ENCODE measurements at places on chromosomes 16 and 17.

DNA sequence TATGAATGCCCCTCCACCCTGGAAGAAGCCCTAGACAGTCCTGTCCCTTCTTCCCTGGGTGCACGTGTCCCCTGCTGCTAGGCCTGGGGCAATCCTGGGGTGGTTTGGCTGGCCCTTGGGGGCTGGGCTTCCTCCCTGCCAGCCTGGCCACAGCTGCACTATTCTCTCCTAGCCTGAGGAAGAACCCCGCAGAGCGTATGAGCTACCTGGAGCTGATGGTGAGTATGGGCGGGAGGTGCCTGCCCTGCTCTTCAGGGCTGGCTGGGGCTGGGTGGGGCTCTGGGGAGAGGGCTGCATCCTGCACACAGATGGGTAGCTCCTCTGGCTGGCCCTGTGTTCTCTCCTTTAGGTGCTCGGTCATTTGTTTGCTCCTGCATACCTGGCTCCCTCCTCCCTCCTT is 28.8 kb downstream of the MAP2K3 start:
- DNase-seq = no peak

DNA sequence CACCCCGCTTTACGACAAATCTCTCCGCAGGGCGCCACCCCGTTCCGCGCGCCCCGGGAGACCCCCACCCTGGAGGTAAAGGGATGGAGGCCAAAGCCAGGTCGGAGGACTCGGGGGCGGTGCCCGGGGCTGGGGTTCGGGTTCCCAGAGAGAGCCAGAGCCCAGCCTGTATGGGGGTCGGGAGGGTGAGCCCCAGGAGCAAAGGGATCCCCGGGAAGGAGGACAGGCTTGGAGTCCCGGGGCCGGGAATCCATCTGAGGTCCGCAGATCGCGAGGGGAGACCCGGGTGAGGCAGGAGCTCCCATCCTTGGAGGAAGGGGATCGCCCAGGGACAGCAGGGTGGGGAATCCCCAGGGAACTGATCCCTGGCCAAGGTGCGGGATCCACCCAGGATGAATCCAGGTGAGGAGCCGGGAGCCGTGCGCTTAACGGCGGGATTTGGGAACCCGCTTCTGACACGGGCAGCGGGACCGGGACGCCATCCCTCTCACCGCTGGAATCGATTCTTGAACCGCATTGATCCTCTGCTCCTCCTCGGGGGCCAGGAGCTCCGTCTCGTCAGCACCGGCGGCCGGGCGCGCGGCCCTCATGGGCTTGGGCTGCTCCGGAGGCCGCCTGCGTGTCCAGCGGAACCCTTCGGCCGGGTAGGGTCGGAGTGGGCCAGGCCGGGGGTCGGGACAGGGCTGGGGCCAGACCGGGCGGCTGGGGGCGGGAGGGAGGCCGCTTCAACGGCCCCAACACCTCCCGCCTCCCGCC is at the start of gene MMD:
Gene MMD, minus strand, starts transcription at position 657 of the 756 bp plus-strand sequence. Its CDS starts 140 bp downstream, at position 517.
- DNase-seq = peak; percentile 5

GRCh38 chr17:55585629-55586028 is 74.4 kb upstream of the SMIM36 start:
- DNase-seq = no peak

GRCh38 chr16:10156099-10156498 is 26.1 kb downstream of the GRIN2A start:
- DNase-seq = no peak

DNA sequence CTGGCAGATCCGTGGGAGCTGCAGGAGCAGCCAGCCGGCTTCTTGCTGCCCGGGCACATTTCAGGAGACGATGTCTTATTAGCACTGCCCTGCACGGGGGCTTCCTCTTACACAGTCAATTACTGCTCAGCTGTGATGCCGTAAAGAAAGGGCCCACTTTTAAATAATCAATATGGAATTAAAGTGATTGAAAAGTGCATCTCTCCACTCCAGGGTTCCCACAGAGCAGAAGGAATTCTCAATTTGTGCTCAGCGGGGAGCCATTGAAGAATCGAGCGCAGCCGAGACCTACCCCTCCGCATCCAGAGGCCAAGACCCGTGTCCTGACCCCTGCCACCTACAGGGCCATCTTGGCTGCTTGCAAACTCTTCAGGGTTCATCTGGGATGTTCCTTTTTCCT is 399.4 kb upstream of the C16orf82 start:
- DNase-seq = no peak

DNA sequence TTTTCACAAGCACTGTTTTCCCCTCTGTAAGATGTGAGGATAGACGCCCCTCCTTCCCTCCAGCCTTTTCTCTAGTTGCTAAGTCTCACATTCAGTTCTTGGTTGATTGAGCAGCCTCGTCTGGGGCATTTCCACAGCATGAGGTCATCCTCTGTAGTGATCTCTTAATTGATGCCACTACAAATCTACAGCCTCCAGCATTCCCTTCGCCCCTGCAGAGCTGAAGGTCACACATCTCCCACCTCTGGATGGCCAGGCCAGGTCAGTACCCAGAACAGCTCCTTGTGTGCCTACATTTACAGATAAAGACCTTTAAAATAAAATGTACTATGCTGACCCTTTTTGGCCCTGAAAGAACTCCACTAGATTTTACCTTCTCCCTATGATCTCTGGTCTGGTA is 32.5 kb upstream of the CDH11 start:
- DNase-seq = no peak

DNA sequence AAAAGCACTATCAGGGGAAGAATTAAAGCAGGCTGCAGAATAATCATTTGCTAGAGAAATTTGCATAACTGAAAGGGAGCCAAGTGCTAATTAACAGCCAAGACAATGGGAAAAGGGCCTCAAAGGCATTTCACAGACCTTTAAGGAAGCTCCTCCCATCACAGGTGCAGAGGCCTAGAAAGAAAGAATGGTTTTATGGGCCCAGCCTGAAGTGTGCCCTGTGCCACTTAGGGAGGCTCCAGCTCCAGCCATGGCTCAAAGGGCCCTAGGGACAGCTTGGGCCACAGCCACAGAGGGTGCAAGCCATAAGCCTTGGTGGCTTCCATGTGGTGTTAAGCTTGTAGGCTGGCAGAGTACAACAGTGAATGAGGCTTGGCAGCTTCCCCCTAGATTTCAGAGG is 50.1 kb downstream of the RNF112 start:
- DNase-seq = no peak

DNA sequence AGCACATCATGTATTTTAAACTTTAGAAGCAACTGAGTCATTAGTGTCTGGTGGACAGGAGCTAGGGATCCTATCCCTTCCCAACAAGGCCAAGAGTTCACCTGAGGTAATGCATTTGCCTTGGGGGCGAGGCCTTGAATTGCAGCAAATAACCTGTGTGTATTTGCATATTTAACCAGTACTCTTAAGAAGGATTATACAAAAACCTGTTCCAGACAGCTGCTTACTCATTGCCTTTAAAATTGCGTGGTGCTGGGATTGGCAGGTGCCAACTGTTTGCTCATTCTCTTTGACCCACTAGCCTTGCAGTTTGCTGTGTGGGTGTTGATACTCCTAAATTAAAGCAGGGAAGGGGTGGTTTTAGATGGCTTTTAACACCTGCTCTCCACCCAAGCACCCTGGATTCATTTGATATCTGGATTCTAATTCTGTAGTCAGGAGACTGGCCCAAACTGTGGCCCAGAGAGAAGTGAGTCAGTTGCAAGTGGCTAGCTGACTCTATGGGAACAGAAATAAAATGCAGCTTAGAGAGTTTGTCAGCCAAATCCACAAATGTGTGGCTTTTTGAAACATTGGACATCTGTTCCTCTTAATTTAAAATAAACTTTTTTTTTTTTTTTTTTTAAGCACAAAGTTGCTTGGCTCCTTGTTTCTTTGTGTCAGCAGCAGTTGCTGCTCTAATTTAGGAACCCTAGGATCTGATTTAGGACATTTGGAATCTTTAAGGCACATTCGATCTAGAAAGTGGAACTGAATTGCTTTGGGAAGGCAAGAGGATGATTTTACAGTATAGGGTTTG is 46.9 kb downstream of the TUBD1 start:
- DNase-seq = no peak

GRCh38 chr17:12966413-12966812 is 51.4 kb downstream of the ELAC2 start:
- DNase-seq = no peak

GRCh38 chr16:2209258-2210008 is 1.2 kb downstream of the BRICD5 start:
- no peak for DNase-seq

GRCh38 chr17:73531158-73531557 is 113.1 kb downstream of the SDK2 start:
- no peak for DNase-seq

GRCh38 chr17:45034599-45034998 is 16.8 kb downstream of the DCAKD start:
- DNase-seq = no peak

GRCh38 chr17:28267720-28268609 is 51.0 kb upstream of the TMEM97 start:
- no peak for DNase-seq

DNA sequence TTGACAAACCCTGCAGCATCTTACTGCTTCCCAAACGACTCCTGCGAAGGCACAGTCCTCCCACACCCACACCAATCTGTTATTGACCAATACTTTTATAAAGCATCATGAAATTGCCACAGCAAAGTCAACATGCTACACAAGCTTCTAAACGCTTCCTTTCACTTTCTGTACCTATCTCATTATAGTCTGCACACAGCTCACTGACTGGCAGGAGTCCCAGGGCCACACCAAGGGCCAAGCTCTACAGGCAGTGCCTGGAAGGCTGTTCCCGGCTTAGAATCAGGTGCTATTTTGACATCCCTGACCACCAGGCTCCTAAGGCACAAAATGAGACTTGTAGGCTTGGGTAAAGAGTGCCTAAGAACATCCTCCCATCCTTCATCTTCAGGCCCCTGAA is 39.5 kb downstream of the USP7 start:
- no peak for DNase-seq

- no peak for DNase-seq
Observed at GRCh38 chr17:21034340-21035235, 8.2 kb downstream of the USP22 start.

- DNase-seq = no peak
Observed at GRCh38 chr16:84567286-84567962, 50.5 kb downstream of the COTL1 start.

- no peak for DNase-seq
Observed at GRCh38 chr16:31009894-31010584, 399 bp downstream of the STX1B start.

- no peak for DNase-seq
Observed at GRCh38 chr17:49203796-49204195, 6.6 kb downstream of the GNGT2 start.

DNA sequence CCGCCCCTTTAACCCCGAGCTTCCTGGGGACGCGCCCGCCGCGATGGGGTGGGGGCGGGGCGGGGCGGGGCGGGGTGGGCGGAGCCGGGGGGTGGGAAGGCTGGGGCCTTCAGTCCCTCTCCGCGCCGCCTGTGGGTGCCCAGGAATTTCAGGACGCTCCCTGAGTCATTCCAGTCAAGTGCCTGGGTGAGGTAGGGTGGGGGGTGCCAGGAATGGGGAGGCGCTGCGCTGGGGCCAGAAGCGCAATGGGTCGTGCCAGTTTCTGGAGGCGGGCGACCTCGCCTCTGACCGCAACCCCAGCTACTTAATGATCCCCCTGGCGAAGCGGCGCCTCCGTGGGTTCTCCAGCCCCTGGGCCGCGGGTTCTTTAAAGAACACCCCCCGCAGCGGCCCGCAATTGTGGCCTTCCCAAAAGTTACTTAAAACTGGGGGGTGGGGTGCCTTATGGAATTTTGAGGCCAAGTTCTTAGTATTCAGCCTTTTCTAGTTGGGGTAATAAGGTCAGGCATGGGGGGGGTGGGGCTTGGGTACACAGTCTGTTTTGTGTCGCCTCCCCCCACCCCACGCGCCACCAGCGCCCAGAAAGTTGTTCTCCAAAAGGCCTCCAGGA is 826 bp upstream of the GSE1 start:
- no peak for DNase-seq

DNA sequence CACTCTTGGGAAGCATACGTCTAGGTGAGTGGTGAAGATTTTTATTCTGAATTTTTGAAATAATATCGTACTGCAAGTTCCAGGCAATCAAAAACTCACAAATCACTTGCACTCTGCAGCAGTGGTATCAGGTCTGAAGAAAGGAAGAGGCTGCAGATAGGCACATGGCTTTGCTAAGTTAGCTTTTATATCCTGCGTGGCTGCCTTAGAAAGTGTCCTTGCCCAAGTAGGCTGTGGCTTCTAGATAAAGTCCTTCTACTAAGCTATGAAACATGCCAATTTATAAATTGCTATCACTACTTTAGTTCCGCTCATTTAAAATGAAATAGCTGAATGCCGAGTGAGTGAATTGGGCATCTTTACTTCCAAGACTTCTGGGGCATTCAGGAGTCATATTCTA is 17.9 kb downstream of the WWOX start:
- no peak for DNase-seq

- no peak for DNase-seq
Observed at GRCh38 chr16:25713785-25714570, 22.2 kb downstream of the HS3ST4 start.

DNA sequence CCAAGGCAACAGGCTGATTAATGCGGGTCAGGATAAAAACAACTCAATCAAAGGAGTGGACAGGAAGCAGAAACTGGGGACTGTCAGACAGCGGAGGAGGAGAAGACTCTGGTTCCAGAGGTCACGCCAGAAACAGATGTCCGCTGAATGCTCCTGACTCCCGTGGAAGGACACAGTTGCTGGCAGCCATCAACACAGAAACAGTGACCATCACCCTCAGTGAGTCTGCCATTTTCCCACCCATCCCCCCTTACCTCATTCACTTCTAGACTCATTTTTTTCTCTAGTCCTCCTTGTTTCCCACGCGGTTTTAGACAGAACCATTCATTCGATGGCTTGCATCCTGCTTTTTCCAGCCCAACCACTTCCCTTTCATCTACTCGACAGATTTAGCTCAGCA is 40.9 kb downstream of the DHRS7C start:
- DNase-seq = no peak

DNA sequence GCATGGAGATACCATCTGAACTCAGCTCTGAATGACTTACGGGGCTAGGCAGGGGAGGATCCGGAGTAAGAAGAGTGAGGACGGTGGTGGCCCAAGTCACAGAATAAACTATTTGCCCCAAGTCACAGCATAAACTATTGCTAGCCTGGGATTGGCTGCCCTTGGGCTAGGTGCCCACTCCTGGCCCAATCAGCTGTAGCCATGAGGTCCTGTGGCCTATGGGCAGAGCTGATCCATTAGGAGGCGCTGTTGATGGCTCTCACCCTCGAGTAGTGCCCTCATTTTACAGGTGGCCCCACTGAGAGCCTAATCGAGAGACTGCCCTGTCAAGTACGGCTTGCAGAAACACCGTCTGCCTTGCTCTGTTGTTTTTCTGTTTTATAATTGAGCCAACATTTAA is 62.3 kb upstream of the ZNF423 start:
- no peak for DNase-seq
